Caco-2 (cell line): ENCODE measurements at places on chromosomes 3 and 15.

DNA sequence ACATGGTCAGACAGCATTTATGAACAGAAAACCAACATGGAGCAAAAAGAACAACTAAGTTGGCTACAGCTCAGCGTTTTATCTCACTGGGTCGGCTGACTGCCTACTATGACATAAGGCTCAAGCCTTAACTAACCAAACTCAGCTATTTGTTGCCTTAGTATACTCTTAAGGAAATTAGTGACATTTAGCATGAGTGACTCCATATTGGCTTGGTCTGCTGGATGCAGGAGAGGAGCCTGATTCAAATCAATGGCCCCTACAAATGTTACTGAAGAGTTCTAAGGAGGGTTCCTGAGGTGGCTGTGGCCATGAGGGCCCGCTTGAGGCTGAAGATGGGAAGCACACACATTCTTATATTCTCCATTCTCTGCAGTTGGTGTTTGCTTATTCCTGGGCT, 20.1 kb upstream of the ALDH1L1 start:
- no peak for DNase-seq

GRCh38 chr3:113532698-113533533, 561 bp downstream of the SIDT1 start:
- no peak for DNase-seq

- DNase-seq = peak; percentile 15
These were observed 785 bp upstream of the MYRIP start for GRCh38 chr3:39808467-39809180.

DNA sequence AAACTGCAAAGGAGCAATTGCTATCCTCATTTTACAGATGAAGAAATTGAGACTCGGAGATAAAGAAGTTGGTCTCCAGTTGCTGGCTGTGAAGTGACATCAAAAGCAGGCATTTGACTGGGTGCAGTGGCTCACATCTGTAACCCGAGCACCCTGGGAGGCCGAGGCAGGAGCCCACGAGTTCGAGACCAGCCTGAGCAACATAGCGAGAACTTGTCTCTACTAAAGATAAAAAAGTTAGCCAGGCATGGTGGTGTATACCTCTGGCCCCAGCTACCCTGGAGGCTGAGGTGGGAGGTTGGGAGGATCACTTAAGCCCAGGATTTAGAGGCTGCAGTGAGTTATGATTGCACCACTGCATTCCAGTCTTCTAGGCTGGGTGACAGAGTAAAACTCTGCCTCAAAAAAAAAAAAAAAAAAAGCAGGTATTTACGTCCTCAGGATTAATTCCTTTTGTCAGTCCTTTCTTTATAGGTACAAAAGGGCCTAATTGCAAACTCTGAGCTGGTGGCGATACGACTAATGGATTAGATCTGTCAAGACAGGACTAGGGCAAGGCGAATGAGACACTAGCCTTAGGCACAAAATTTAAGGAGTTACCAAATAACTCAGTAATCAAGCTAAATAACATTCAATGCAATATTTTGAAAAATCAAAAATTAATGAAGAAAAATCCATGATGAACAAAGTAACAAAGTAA, 5.9 kb upstream of the DNASE1L3 start:
- no peak for DNase-seq

- peak; percentile 16 for DNase-seq
These were observed 123.9 kb downstream of the RAB11A start for GRCh38 chr15:65993236-65993635.

DNA sequence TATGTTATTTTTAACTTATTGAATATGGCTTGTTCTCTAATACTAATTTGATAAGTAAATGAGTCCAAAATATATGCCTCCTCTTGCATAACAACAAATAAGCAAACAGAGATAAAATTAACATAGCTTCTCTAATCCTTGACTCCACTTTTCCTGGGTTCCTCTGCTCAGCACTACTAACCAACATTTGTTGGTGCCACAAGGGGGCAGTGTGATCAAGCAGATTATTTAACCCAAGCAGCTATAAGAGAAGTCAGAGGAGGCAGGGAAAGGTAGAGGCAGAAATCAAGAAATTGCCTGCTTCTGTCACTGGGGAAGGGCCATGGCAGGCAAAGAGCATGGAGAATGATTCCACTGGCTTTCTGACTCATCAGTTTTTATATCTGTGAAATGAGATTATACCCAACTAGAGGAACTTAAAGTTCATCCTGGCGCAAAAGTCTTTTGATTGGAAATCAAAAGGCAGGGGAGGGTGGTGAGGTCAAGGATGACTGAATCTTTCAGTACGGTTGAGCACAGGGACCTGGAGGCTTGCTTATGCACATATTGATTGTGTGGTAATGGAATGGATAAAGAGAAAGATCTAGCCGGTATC, 152.2 kb downstream of the IGSF11 start:
- DNase-seq = peak; percentile 68

- DNase-seq = no peak
These were observed 2.7 kb downstream of the UPK1B start for GRCh38 chr3:119175872-119176756.

DNA sequence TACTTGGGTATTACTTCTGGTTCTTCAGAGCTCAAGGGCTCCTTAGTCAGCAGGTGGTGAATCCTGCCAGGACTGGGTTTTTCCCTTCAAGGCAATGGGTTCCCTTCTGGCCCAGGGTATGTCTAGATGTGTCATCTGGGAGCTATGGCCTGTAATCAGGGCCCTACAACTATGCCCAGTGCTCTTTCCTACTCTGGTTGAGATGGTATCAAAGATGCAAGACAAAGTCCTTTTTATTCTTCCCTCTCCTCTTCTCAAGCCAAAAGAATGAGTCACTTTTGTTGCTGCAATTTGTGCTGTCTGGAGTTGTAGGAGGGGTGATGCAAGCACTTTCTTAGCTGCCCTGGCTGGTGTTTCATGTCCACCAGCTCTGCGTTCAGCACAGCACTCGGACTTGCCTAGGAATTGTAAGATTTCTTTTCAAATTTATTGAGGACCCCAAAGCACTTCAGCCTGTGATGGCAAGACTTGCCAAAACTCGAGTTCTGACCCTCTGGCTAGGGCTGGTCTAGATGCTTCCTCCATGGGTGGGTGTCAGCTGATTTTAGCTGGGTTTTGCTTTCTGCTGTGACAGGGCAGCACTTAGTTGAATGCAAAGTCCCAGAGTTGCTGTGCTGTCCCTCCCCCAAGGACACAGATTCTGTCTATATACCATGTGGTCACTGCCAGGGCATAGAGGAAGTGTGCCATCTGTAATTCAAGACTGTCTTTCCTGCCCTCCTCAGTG, 129.2 kb upstream of the CBLB start:
- DNase-seq = peak; percentile 12

DNA sequence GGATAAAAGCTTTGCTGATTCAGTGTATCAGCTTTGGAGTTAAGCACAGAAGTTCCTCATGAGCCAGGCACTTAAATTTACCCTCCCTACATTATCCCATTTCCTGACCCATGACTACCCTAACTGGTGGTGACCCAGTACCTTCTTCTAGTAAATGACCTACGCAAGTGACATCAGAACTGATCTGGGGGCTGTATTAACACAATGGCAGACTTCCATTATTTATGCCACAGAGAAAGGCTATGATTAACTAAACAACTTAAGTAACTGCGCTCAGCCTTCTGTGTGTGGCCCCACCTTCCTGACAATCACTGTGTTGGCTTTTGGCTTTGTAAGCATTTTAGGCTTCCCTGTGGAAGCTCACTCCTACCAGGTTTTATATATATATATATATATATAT, 1.9 kb downstream of the MB21D2 start:
- DNase-seq = no peak

DNA sequence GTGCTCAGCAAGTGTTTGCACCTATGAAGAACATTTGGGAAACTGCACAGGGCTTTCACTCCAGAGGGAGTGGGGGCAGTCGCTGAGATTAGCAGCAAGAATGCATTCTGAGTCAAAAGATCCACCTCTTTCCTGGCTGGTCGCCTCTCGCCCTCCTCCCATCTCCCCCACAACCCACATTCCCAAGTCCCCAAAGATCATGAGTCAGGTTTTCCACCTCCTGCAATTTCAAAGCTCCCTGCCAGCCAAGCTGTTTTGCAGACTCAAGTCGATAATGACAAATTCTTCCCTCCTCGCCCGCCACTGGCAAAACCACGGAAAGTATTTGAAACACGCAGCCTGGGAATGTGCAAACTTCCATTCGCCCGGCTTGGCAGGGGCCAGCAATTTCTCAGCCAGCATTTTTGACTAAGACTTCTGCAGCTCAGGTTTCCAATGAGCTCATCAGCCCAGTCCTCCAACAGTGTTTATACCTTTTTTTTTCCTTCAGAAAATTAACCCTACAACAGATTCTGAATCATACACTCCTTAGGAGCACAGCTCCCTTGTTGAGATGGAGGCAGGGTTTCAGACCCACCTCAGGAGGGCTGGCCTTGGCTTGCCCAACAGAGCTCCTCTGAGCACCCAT, 181.4 kb downstream of the SMAD6 start:
- DNase-seq = peak; percentile 68
